Activated T-cell treated with anti-CD3 and anti-CD28 coated beads, Interleukin-2, amount 50 U/mL, for 72 hours (primary cell): ENCODE measurements at places on chromosomes 1 and 21.

- DNase-seq: no peak
These were observed 37.3 kb downstream of the COL24A1 start for GRCh38 chr1:86119214-86119764.

DNA sequence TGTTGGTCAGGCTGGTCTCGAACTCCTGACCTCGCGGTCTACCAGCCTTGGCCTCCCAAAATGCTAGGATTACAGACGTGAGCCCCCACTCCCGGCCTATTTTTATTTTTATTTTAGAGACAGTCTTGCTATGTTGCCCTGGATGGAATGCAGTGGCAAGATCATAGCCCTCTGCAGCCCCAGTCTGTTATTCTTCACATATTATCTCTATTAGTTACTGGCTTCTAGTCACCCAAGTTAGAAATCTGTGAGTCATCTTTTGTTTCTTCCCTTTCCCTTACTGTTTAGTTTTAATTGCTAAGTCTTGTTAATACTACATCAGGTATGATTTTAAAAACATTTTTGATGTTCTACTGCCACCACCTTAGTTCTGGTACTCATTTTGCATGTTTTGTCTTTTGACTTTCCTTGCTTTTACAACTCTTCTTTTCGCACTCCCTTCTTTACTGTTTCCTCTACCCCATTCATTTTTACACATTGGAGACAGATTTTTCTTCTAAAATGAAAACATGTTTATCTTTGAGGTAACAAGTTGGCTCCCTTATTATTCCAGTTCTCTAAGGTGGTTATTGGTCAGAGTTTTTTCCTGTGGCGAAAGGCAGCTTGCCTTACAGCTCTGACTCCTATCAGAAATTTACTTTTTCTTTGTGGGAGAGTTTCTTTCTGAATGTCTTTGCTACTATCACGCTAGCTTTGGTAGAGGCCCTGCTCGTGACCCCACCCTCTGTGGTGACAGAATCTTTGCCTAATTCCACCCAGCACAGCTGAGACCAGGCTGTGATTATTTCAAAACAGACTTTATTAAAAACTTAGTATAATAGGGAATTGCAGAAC lies 19.5 kb downstream of the ZMYM4 start:
- DNase-seq: no peak

DNA sequence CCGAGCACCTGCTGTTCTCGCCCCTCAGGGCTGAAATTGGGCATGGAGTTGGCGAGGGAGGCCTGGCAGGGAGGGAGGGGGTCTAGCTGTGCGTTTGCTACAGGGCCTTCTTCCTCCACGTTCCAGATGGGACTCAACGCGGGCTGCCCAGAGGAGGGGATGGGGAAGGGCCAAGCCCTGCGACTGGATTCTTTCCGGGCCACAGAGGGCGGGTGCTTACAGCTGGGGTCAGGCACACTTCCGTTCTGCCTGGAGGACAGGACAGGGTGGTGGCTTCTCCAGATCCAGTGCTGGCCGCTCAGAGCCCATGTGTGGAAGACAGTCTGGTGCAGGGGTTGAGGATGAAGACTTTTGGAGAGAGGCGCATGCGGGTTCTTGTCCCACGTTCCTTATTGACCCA lies 90.0 kb downstream of the EDEM3 start:
- no peak for DNase-seq

DNA sequence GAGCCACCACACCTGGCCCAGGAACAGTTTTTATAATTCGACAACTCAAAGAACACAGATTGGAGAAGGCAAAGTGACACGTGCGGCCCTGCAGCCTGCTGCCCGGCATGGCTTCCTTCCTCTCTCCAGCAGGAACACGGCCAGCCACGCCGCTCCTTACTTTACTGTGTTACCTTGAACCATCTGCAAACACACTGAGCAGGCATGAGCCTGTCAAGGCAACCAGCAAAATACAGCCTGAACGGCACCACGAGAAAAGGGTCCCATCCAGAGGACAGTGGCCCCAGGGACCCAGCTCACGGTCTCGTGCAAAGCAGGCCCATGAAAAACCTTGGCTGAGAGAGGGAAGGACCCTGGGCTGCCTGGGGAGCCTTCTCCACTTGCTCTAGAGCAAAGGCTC lies 38.8 kb downstream of the NPHP4 start:
- no peak for DNase-seq

DNA sequence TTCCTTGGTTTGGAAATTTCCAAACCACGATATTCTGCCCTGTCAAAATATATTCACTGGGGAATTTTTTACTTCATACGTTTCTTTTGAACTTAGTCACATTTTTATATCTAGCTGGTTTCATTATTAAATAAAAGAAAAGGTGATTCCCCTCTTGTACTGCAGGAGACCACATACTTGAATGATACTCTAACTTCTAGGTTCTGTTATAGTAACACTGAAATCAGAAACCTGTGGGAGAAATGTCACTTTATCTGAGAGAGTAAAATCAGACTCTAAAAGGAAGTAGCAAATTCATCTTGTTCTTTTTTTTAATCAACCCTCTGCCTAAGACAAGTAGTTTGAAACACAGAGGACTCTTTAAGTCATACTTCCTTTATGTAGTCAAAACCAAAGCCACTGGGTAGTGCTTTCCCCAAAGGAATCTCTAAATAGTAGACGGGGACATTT lies 34.4 kb downstream of the MRPL39 start:
- no peak for DNase-seq
